ENCODE measurements at places on chromosomes 6 and 20.
A peak's percentile ranks its signal among the peaks of the same experiment; 100 is the strongest.

- DNase-seq, result no peak
These were observed 45.0 kb upstream of the TRIM26 start for GRCh38 chr6:30258204-30258603.

GRCh38 chr20:48492715-48493070 lies 335.1 kb downstream of the PREX1 start:
- DNase-seq, result no peak

- no peak for DNase-seq
These were observed 47.7 kb upstream of the CST5 start for GRCh38 chr20:23926944-23927872.

GRCh38 chr6:71489736-71490135 lies 201.1 kb downstream of the OGFRL1 start:
- peak; percentile 55 for DNase-seq

DNA sequence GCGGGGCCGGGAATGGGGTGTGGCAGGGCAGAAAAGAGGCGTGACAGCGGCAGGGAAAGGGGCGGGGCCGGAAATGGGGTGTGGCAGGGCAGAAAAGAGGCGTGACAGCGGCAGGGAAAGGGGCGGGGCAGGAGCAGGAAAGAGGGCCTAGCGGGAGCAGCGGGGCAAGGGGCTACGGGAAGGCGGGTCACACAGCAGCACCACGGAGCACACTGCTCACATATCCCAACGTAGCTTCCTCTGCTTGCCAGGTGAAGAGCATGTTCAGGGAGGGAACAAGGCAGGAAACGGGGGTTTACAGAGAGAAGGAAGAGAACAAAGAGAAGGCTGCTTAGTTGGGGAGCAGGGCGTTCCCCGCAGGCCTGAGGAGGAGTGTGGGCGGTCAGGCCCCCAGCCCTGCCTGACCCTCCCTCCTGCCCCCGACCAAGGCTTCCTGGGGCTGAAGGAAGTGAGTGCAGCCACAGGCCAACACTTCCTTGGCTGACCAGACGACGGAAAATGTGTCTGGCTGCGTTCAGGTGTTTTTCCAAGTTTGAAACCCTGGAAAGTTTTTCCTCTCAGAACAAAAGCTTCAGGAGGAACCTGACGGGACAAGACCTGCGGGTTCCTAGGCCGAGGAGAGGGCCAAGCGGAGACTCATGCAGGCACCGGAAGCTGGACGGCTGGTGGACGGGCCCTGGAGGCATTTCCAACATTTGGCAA lies 13.8 kb downstream of the UCKL1 start:
- peak; percentile 27 for DNase-seq

GRCh38 chr20:31712564-31713311 lies 9.9 kb downstream of the BCL2L1 start:
- peak; percentile 92 for DNase-seq

DNA sequence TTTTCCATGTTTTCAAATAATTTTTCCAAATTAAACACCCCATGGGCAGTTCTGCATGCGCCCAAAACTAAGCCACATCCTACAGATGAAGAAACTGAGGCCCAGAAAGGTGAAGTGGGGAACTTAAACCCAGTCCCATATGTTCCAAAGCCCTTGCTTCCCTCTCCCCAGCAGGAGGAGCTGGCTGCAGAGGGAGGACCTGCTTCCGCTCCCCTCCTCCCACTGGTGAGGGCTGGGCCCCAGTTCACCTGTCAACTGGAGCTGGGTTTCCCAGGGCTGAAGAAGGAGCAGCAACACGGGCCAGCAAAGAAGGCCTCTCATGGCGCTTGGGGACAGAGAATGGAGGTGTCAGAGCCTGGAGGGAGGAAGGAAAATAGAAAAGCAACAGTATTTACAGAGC lies 1.4 kb upstream of the RBPJL start:
- no peak for DNase-seq

DNA sequence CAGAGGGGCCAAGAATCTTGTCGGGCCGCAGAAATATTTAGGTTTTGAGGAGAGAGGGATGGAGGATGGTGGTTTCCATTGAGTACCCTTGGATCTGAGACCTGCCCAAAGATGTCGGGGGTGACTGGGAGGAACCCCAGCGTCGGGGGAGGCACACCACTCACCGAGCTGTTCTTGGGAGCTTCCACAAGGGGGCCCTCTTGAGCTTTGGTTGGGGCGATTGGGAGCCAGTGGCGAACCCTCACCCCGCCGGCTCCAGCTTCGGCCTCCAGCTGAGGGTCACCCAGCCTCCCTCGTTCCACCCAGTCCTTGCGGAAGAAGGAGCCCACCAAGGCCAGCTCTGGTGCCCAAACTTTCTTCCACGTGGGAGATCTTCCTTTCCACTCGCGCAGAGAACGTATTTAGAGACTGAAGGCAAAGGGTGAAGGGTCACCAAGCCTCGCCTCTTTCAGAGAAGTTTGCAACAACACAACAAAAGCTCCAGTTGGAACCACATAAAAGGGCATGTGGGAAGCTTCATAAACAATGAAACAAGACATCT lies 33.6 kb downstream of the APCDD1L start:
- DNase-seq, result peak; percentile 53

GRCh38 chr6:109053336-109053735 lies 41.3 kb downstream of the SESN1 start:
- no peak for DNase-seq

GRCh38 chr6:3351105-3351676 lies 92.4 kb downstream of the PSMG4 start:
- DNase-seq, result no peak

DNA sequence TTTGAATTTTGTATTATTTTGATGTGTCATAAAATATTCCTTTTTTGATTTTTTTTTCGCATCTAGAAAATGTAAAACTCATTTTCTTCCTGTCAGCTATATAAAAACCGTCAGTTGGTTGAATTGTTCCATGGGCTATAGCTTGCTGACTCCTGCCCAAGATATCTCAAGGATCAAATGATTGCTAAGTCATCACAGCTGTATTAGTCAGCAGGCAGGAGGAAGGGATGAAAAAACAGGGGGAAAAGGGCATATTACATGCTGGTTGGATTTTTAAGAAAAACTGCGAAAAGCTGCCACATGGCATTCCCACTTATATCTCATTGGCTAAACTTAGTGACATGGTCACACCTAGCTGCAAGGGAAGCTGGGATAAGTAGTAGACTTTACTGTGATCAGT lies 569.9 kb downstream of the BCKDHB start:
- DNase-seq, result no peak

DNA sequence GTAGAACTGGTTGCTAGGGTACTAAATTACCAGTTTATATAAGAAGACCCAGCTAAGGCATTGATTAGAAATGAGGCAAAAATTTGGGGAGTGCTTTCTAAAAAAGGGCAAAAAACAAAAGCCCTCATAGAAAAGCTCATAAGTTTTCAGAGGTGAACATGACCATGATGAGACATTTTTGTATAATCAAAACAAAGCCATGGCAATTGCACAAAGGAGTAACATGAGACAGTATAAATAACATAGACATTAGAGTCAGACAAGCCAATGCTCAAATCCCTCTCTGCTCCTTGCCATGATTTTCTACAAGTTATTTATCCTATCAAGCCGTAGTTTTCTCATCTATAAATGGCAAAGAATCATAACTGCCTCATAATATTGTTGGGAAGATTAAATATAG lies 112.2 kb upstream of the ADTRP start:
- DNase-seq, result no peak

DNA sequence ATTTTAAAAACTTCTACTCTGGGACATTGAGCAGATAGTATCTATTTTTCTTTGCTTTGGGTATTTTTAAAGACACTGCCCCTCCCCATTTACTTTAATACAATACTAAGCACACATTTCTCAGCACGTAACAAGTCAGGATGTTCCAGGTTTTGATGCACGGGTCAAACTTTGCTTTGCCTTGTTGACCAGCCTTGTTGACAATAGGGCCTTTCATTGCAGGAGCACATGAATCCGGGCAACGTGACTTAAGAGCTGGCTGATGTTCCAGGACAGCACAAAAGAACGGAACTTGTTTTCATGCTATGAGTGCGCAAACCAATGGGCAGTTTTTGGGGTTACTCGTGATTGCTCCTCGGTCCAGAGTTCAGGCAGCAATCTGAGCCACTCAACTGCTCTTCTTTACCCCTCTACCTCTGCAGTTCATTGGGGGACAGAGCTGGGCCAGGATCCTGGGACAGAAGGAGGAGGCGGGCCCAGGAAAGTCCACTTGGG lies 78.6 kb upstream of the SLC22A16 start:
- no peak for DNase-seq

DNA sequence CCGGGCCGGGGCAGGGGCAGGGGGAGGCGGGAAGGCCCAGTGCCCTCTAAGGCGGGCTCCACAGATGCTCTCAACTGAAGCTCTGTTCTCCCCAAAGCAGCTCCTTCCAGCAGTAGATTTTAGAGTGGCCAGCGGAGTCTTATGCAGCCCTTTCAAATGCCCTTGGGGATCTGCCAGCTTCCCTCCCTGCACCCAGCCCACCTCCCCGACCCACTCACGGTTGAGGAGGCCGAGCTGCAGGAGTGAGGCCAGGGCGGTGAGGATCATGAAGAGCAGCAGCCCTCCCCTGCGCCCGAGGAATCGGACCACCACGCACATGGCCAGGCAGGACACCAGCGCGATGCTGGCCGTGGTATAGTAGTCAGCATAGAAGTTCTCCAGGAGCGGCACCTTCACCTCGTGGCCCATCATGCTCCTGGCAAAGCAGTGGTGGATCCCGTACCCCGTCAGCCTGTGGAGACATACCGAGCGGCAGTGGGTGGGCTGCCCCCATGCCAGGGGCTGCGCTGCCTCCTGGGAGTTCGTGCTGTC lies 28.0 kb downstream of the PSMG4 start:
- DNase-seq, result no peak

- DNase-seq, result no peak
These were observed 174.8 kb downstream of the BMP2 start for GRCh38 chr20:6942266-6942665.

GRCh38 chr6:1724124-1724523 lies 114.4 kb downstream of the FOXC1 start:
- DNase-seq, result no peak

GRCh38 chr6:121855521-121855920 lies 420.1 kb downstream of the GJA1 start:
- DNase-seq, result no peak

- DNase-seq, result peak; percentile 42
These were observed 11.1 kb upstream of the ITPR3 start for GRCh38 chr6:33610067-33610466.

GRCh38 chr6:136726837-136727557 lies 65.3 kb downstream of the MAP3K5 start:
- DNase-seq, result no peak

DNA sequence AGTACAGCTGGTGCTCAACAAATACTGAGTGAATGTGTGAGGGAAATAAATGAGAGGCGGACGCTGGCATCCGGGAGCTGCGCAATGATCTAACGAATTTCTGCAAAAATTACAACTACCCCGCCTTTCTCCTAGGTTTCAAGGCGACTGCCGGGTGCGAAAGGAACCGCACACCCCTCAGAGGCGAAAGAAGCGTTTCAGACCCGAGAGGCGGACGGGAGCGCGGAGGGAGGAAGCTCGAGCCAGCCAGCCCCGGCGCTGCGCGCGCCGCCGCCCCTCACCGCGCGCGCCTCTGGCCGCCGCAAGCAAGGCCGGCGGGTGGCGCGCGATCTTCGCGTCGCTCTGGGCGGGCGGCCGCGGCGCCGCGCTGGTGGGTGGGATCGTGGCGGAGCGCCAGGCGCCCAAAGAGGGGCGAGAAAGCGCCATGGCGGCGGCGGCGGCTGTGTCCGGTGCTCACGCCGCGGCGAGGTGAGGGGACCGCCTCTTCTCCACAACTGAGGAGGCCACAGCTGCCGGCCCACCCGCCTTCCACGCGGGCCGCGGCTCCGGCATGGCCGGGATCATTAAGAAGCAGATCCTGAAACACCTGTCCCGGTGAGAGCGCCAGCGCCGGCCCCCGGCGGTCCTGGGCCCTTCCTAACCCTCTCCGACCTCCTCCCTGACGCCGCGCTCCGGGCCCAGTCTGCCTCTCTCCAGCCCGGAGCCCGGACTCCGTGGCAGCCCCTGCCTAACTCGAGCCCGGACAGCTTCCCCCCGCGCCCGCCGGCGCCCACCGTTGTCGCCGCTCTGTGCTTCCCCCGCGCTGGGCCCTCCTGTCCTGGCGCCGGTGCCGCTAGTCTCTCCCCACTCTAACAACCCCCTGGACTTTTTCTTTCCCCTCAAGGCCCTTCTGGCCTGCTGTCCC lies at the start of gene BLTP3A:
TSS of gene BLTP3A (plus strand) at position 383 of the 904 bp plus-strand sequence. CDS start at position 551, 168 bp downstream.
- peak; percentile 56 for DNase-seq

DNA sequence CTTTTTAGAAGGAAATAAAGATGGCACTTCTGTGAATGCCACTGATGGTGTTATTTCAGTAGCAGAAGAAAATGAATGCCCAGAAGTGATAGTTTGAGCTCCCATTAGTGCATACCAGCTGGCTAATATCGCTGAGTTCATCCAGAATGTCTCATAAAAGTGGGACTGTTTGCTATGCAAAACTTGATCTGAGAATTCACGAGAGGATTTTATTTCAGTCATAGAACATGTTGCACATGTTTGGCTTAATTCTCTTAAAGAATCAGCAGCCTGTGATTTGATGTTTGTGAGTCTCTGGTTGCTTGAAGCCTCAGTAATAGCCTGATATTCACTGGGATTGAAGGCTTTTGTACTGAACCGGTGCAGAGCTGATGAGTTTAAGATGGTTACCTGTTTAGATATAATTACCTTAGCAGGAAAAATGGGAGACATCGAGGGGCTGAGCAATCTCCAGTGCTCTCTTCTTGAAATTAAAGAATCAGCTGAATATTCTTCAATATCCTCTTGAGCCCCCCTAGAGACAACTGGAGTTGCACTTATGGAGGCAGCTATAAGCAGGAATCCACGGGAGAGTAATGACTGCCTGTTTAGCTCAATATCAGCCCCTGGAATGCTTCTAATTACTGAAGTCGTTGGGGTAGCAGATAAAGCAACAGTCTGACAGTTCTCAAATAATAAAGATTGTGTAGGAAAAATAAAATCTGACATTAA lies 955.5 kb downstream of the PHF3 start:
- DNase-seq, result no peak

Measured in MCF 10A (cell line).